Vagina (tissue), 2 donors: ENCODE measurements at places on chromosomes 6 and 20. TPM values are rescaled to one million over a fixed set of nuclear protein-coding genes. Genes with fewer than 3 reads are reported as not detected.
A peak's percentile ranks its signal among the peaks of the same experiment; 100 is the strongest.

The PLN gene
- 33.9 TPM for total RNA-seq

The XRN2 gene
- total RNA-seq, result 46.4 TPM

The HEY2 gene
- total RNA-seq, result 0.98 TPM

GRCh38 chr6:136720045-136720770, 72.1 kb downstream of the MAP3K5 start:
- H3K4me1 ChIP-seq, result peaks cover 17% of the 10 kb centered on the region
- no peak for DNase-seq
- H3K27me3 ChIP-seq, result no peaks in the 10 kb centered on the region
- no peak overlapping the region for H3K4me3 ChIP-seq

DNA sequence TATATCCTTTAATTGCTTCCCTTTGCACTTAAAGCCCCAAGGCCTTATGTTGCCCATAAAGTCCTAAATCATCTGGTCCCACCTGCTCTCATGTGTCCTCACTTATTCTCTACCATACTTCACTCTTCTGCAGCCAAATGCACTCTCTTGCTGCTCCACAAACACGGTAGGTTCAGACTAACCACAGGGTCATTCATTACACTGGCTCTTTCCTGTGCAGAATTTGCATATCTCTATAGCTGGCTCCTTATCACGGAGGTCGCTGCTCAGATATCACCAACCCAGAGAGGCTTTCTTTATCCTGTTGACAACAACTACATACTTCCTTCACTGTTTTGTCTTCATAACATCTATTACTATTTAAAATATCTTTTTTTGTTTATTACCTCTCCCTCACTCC, 86.8 kb downstream of the MOXD1 start:
- no peaks in the 10 kb centered on the region for H3K4me1 ChIP-seq
- no peak for DNase-seq
- no peaks in the 10 kb centered on the region for H3K27me3 ChIP-seq
- no peaks in the 10 kb centered on the region for H3K36me3 ChIP-seq

DNA sequence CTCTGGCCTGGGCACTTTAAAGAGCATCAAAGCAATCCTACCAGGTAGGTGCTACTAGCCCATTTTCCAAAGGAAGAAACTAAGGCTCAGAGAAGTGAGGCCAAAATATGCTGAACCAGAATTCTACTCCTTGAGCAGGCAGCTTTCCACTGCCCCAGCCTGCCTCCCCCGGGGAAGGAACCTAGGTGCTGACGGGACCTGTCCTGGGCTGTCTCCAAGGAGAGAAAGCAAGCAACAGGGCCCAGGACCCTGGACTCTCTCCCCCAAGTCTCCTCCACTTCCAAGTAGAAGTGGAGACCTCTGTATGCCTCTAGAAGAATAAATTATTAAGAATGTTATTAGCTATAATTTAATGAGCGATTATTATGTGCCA, 159.5 kb downstream of the MRPL14 start:
- DNase-seq, result peak; percentile 9
- H3K4me1 ChIP-seq, result peaks cover 17% of the 10 kb centered on the region

DNA sequence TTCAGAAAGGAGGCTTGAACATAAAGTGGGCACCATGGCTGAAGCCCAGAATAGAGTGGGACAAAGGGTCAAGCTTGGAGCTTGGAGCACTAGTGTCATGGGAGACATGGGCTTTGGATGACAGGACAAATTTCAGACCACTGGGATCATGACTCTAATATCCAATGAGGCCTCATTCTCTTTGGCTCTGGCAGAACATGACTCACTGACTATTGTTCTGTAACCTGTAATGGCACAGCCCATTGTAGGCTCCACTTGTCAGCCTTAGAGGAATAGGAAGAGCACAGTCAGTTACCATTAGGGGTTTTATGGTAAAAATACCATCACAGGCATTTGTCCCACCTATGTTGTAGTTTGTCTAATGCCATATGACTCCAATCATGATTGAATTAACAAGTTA, 34.0 kb upstream of the MMS22L start:
- DNase-seq, result no peak
- no peaks in the 10 kb centered on the region for H3K4me1 ChIP-seq
- no peaks in the 10 kb centered on the region for H3K27me3 ChIP-seq
- no peak overlapping the region for H3K27ac ChIP-seq

DNA sequence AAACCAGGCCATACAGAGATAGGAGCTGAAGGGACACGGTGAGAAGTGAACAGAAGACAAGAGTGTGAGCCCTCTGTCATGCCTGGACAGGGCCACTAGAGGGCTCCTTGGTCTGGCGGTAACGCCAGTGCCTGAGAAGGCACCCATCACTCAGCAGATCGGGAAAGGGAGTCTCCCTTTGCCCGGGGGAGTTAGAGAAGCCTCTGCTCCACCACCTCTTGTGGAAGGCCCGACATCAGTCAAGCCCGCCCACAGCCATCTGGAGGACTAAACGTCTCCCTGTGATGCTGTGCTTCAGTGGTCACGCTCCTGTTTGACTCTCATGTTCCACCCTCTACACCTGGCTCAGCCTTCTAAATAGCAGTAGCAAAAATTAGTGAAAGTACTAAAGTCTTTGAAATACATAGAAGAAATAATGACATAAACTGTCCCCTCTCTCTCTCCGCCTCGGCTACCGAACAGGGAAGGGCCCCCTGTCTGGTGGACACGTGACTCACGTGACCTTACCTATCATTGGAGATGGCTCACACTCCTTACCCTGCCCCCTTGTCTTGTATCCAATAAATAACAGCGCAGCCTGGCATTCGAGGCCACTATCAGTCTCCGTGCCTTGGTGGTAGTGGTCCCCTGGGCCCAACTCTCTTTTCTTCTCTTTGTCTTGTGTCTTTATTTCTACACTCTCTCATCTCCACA, 66.7 kb downstream of the RPP21 start:
- H3K27ac ChIP-seq, result no peak overlapping the region
- peak; percentile 64 for DNase-seq
- no peaks in the 10 kb centered on the region for H3K4me1 ChIP-seq
- H3K4me3 ChIP-seq, result no peak overlapping the region
- H3K27me3 ChIP-seq, result no peaks in the 10 kb centered on the region

DNA sequence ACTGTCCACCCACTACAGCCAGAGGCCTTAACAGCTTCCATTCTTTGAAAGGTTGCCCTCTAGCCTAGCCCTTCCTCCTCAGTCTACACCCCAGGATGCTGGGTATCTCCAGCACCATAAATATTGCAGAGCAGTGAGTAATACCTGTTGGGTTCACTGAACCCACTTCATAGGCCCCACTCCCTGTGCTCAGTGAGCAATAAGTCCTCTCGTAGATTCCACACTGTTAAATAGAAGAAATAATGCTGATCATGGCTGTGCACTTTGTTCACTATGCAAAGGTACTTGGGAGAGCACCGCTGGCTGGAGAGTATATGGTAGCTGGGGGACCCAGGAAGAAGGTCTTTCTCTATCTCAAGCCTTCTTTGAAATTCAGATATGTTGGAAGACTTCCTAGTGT, 87.3 kb downstream of the RSPH3 start:
- H3K4me1 ChIP-seq, result peaks cover 19% of the 10 kb centered on the region
- H3K4me3 ChIP-seq, result no peak overlapping the region
- no peak overlapping the region for H3K27ac ChIP-seq
- no peak for DNase-seq
- no peaks in the 10 kb centered on the region for H3K27me3 ChIP-seq

DNA sequence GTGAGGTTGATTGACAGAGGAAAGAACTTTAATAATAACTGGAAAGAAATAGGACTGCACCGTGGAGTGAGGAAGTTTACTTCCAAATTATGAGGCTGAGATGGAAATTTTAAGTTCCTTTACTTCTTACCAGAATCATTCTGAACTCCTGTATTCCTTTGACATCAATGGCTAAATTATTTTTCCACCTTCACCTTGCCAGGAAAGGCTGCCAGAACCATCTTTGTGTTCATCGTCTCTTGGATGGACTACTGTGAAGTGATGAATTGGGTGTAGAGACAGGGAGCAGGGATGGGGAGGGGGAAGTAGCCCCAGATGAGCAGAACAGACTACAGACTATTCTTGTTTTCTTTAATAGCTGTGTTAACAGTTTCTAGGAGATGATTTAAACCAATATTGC, 102.1 kb upstream of the CEP162 start:
- H3K4me1 ChIP-seq, result no peaks in the 10 kb centered on the region
- no peak overlapping the region for H3K4me3 ChIP-seq

The RRBP1 gene
- 79.8 TPM for total RNA-seq

DNA sequence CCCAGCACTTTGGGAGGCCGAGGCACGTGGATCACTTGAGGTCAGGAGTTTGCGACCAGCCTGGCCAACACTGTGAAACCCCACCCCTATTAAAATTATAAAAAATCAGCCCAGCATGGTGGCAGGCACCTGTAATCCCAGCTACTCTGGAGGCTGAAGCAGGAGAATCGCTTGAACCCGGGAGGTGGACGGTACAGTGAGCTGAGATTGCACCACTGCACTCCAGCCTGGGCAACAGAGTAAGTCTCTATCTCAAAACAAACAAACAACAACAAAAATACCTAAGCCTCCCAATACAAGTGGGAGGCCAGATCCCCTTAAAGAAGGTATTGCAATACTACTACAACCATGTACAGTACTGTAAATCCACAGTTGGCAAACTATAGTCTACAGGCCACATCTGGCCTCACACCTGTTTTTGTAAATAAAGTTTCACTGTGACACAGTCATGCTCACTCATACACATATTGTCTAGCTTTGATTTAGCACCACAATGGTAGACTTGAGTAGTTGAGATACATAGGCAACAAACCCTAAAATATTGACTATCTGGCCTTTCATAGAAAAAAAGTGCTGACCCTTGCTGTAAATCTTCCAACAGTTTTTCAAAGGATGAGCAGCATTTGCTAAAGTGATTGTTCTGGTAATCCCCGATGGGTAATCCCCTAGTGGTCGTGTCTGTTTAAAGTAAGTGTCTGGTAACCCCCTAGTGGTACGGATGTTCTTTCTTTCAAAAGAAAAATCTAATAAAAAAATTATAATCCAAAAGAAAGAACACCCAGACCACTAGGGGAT, 202.0 kb downstream of the RNGTT start:
- no peak for DNase-seq
- H3K36me3 ChIP-seq, result no peaks in the 10 kb centered on the region
- no peaks in the 10 kb centered on the region for H3K4me1 ChIP-seq
- H3K27me3 ChIP-seq, result no peaks in the 10 kb centered on the region

DNA sequence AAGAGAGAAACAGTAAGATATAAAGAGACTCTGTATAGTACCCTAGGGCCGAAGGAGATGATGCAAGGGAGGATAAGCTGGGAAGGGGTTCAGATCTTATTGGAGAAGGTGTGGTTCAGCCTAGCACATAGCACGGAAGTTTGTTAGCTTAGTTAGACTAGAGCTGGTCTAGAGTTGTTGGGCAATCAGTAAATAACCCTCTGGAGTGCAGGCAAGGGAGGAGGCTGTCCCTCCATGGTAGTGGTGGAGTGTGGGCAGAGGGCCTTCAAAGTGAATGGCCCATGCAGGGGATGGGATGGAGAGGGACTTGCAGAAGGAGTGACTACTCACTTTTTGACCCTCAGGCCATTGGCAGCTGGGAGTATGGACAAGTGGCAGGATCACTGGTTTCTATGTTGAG, 20.0 kb downstream of the TULP4 start:
- H3K36me3 ChIP-seq, result no peaks in the 10 kb centered on the region
- H3K4me3 ChIP-seq, result no peak overlapping the region
- no peaks in the 10 kb centered on the region for H3K27me3 ChIP-seq
- H3K27ac ChIP-seq, result no peak overlapping the region
- peaks cover 11% of the 10 kb centered on the region for H3K4me1 ChIP-seq

GRCh38 chr6:158503846-158504245, 56.0 kb upstream of the TMEM181 start:
- H3K27me3 ChIP-seq, result no peaks in the 10 kb centered on the region
- peaks cover 13% of the 10 kb centered on the region for H3K36me3 ChIP-seq
- H3K4me3 ChIP-seq, result no peak overlapping the region
- no peak overlapping the region for H3K27ac ChIP-seq
- DNase-seq, result no peak

DNA sequence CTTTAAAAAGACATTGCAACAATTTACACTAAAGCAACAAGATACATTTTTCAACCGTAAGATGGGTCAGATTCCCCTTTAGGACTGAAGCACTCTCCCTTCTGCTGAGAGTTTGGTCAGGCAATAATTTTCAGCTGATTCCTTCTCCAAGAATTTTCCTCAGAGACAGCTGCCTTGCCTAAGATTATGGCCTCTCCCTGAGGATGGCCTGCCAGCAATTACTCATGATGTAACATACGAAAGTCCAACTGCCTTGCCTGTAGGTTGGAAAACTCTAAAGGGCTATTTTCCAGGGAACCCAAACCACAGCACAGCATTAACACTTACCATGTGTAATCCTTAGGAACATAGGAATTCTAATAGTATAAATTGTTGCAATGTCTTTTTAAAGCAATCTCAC, 229.1 kb upstream of the FLRT3 start:
- no peaks in the 10 kb centered on the region for H3K4me1 ChIP-seq
- H3K27me3 ChIP-seq, result no peaks in the 10 kb centered on the region
- H3K36me3 ChIP-seq, result no peaks in the 10 kb centered on the region
- no peak overlapping the region for H3K4me3 ChIP-seq

The FAM184A gene
- total RNA-seq, result 3.4 TPM

The FHL5 gene
- total RNA-seq, result 21.4 TPM

DNA sequence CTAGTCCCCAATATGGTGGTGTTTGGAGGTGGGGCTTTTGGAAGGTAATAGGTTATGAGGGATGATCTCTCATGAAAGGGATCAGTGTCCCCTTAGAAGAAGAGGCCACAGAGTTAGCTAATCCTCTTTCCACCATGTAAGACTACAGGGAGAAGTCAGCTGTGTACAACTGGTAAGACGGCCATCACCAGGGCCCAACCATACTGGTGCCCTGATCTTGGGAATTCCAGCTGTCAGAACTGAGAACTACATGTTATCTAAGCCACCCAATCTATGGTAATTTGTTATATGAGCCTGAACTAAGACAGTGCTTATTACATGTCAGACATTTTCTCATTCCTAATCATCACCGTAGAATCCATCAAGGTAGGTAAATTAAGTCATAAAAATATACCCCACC, 77.7 kb upstream of the ZNF217 start:
- H3K27ac ChIP-seq, result no peak overlapping the region
- H3K36me3 ChIP-seq, result no peaks in the 10 kb centered on the region
- H3K4me3 ChIP-seq, result no peak overlapping the region
- no peak for DNase-seq

DNA sequence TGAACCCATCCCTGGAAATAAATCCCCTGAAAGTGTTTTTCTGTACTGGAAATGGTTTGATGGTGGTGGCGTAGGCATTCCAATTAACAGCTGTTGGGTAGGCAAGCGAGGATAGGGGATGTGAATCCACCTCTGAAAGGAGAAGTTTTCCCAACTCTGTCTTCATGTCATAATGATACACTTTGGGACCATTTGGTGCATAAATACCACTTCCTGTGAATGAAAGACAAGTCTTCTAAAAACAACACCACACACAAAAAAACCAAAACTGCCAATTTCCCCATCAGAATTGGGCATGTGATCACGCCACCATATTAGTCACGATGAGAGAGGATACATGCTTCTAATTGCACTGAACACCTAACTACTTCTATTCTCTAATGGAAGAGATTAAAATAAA, 6.4 kb downstream of the VNN2 start:
- no peak overlapping the region for H3K4me3 ChIP-seq
- DNase-seq, result no peak
- H3K27ac ChIP-seq, result no peak overlapping the region
- H3K27me3 ChIP-seq, result no peaks in the 10 kb centered on the region
- no peaks in the 10 kb centered on the region for H3K36me3 ChIP-seq
- no peaks in the 10 kb centered on the region for H3K4me1 ChIP-seq

The MEP1A gene
- not detected for total RNA-seq
